ENCODE measurements at places on chromosomes 6 and 20.

DNA sequence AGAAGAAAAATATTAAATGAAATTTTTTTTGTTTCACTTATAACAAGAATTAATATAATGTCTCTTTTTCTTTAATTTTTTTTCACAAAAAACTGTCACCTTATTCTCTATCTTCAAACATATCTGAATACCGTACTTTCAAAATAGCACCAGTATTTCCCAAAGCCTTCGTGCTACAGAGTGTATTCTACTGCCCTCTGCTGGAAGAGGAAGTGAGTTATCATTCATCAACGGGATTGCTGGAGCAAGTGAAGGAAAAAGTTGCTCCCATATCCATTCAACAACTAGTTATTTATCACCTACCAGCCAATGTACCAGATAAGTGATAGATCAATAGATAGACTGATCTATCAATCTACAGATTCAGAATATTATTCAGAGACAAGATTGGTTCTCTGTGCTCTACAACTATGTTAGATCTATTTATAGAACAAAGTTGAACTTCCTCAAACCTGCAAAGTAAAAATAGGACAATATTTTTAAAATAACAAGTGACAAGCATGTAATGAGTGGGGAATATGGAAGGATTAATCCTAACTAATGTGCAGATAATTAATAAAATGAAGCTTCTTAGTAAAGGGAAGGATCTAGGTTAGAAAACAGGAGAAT lies 26.7 kb upstream of the TFAP2B start:
- DNase-seq = peak; percentile 12

- DNase-seq = no peak
Measured at GRCh38 chr6:168264593-168265335, 54.8 kb downstream of the DACT2 start.

- no peak for DNase-seq
Measured at GRCh38 chr20:52682237-52682636, 289.9 kb upstream of the TSHZ2 start.

DNA sequence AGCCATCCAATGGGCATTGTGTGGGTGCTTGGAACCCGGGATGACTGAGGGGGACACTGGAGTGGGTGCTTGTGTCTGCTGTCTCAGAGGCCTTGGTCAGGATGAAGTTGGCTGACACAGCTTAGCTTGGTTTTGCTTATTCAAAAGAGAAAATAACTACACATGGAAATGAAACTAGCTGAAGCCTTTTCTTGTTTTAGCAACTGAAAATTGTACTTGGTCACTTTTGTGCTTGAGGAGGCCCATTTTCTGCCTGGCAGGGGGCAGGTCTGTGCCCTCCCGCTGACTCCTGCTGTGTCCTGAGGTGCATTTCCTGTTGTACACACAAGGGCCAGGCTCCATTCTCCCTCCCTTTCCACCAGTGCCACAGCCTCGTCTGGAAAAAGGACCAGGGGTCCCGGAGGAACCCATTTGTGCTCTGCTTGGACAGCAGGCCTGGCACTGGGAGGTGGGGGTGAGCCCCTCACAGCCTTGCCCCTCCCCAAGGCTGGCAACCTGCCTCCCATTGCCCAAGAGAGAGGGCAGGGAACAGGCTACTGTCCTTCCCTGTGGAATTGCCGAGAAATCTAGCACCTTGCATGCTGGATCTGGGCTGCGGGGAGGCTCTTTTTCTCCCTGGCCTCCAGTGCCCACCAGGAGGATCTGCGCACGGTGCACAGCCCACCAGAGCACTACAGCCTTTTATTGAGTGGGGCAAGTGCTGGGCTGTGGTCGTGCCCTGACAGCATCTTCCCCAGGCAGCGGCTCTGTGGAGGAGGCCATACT lies 49.4 kb downstream of the PYGB start:
- peak; percentile 71 for DNase-seq

DNA sequence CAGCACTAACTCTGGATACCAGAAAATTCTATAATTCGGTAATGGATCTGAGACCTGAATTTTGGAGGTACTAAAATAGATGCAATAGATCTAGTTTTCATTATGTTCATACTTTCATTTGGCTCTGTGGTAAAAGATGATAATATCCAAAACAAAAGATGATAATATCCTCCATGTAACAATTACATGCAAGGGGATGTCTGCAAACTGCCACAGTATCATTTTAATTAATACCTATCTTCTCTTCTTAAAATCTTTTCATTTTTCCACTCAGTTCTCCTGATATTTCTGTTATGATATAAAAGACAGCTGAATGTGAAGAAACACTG lies 15.6 kb downstream of the BTN2A1 start:
- no peak for DNase-seq

GRCh38 chr6:135880066-135880972 lies 28.8 kb downstream of the PDE7B start:
- DNase-seq = peak; percentile 28

DNA sequence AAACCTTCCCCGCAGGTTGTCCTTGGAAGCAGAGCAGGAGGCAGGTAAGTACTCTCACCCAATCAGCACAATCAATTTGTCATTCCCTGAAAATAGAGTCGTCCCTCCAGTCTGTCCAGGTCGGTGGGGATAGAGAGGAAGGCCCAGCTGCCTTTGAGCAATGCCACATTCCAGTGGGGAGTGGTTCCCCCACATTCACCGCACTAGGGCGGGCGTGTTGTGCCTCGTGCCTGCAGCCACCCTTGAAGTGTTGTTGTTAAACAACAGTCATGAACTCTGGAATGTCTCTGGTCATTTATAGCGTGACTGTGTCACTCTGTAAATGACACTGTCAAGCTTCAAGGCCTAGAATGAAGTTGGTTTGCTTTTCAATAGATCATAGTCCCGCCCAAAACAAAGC lies 33.4 kb downstream of the PRDM1 start:
- no peak for DNase-seq

Data from GM19239 (cell line).